GM12878 (cell line): ENCODE measurements at places on chromosomes 2 and 18.

GRCh38 chr2:238387332-238387731 is 39.4 kb upstream of the ASB1 start:
- no peaks in the 10 kb centered on the region for H3K36me3 ChIP-seq
- H3K27me3 ChIP-seq: no peaks in the 10 kb centered on the region
- H3K4me3 ChIP-seq: no peak overlapping the region
- DNase-seq: no peak
- no peak overlapping the region for H3K27ac ChIP-seq

DNA sequence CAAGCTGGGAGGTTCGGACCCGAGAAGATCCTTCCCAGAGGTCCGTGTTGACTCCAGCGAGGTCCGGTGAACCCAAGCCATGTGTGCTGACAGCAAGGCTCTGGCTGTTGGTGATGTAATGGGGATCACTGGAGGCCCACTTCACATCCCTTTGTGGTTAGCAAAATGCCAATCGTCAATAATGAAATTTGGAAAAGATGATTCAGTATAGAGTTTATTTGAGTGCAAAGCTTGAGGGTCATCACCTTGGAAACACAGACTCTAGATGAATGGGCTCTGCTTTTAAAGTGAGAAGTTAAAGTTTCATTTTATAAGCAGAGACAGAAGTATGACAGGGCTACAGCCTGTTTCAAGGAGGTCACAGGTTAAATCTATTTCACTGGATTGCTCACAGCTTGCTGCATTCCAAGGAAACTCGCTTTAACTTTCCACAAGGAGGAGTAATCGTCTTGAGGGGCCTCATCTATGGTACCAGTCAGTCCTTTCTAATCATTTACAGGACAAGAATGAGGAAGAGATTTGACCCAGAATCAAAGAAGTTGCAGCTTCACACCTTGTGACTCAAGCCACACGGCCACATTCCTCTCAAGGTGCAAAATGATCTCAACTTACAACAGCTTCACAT is 140.5 kb downstream of the TPO start:
- H3K36me3 ChIP-seq: no peaks in the 10 kb centered on the region
- DNase-seq: no peak
- H3K4me3 ChIP-seq: no peak overlapping the region
- H3K27me3 ChIP-seq: no peaks in the 10 kb centered on the region

DNA sequence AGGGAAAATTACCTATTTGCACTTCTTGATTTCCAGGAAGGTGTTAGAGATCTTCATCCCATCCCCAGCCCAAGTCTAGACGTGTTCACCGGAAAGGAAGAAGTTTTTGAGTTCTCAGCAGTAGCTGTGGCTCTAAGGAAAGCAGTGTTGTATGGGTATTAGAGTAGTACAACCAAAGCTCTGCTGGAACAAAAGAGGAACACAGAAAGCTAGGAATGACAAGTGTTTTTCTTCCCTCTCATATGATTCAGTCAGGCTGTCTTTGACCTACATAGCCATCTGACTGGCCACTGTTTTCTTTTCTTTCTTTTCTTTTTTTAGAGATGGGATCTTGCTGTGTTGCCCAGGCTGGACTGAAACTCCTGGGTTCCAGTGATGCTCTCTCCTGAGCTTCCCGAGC is 82.7 kb upstream of the SLC39A10 start:
- H3K4me1 ChIP-seq: no peaks in the 10 kb centered on the region; the same call in 1 of the 2 replicates
- H3K4me3 ChIP-seq: no peak overlapping the region
- no peaks in the 10 kb centered on the region for H3K27me3 ChIP-seq
- no peak overlapping the region for H3K27ac ChIP-seq
- no peak for DNase-seq

GRCh38 chr2:241720099-241720498 is 14.3 kb upstream of the D2HGDH start:
- no peaks in the 10 kb centered on the region for H3K4me1 ChIP-seq
- no peak for DNase-seq
- H3K27me3 ChIP-seq: no peaks in the 10 kb centered on the region
- no peak overlapping the region for H3K4me3 ChIP-seq
- H3K27ac ChIP-seq: no peak overlapping the region

- DNase-seq: no peak
- no peak overlapping the region for H3K27ac ChIP-seq
- H3K27me3 ChIP-seq: no peaks in the 10 kb centered on the region
- no peaks in the 10 kb centered on the region for H3K4me1 ChIP-seq
Observed at GRCh38 chr18:36942264-36942663, 113.3 kb downstream of the KIAA1328 start.

DNA sequence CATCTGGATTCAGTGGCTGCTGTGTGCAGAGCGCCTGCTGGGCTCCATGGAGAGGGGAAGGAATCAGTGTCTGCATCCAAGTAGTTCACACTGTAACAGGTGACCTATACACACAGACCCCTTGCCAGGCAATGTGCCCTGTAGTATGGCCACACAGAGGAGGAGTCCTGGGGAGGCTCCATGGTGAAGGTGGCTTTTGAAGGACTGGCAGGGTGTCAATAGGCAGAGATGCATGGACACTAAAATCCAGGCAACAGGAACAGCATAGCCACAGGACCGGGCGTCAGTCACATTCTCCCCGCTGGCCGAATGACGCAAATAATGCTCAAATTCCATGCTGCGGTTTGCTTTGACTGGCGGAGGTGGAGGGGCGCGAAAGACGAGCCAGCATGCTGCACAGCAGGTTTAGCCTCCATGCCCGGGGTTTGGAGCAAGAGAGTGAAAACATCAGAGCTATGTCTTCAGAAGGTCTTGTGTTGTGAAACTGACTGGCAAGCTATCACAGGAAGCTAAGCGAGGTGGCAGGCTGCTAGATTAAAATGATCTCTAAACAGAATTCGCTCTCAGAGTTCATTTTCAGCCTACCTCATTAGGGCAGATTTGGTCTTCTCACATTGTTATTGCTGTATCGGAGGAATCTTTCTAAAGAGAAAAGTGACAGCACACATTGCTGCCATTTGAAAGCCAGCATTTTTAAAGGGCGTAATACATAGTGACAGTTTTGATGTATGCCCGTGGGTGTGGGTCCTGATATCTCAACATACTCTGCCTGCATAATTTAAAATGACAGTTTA is 1.2 kb upstream of the CHMP1B start:
- no peaks in the 10 kb centered on the region for H3K36me3 ChIP-seq
- H3K27me3 ChIP-seq: no peaks in the 10 kb centered on the region; the same call in 1 of the 2 replicates

DNA sequence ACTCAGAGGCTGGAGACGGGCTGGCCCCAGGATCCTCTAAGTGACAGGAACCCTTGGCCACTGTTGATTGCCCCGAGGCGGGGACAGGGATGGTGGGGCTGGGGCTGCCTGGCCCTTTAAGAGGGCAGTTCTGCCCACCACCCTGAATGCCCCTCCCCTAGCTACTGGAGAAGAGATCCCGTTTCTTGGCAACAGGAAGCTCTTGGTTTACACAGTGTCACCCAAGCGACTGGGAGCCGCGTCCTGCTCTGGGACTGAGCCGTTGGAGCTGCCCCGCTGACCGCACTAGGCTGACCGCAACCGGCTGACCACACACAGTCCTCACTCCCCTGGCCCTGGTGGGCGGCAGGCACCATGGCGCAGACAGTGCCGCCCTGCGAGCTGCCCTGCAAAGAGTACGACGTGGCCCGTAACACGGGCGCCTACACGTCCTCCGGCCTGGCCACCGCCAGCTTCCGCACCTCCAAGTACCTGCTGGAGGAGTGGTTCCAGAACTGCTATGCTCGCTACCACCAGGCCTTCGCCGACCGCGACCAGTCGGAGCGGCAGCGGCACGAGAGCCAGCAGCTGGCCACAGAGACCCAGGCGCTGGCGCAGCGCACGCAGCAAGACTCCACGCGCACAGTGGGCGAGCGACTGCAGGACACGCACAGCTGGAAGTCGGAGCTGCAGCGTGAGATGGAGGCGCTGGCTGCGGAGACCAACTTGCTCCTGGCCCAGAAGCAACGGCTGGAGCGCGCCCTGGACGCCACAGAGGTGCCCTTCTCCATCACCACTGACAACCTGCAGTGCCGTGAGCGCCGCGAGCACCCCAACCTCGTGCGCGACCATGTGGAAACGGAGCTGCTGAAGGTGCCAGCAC is at the start of gene TEKT4:
TEKT4 (plus strand) TSS at position 205 of the 862 bp plus-strand sequence; CDS start at position 355, 150 bp downstream.
- H3K27ac ChIP-seq: no peak within 1 kb of the TSS
- no peak for DNase-seq
- no peaks in the 10 kb centered on the region for H3K36me3 ChIP-seq
- no peaks in the 10 kb centered on the region for H3K4me1 ChIP-seq
- H3K4me3 ChIP-seq: no peak within 1 kb of the TSS
- no peaks in the 10 kb centered on the region for H3K27me3 ChIP-seq

DNA sequence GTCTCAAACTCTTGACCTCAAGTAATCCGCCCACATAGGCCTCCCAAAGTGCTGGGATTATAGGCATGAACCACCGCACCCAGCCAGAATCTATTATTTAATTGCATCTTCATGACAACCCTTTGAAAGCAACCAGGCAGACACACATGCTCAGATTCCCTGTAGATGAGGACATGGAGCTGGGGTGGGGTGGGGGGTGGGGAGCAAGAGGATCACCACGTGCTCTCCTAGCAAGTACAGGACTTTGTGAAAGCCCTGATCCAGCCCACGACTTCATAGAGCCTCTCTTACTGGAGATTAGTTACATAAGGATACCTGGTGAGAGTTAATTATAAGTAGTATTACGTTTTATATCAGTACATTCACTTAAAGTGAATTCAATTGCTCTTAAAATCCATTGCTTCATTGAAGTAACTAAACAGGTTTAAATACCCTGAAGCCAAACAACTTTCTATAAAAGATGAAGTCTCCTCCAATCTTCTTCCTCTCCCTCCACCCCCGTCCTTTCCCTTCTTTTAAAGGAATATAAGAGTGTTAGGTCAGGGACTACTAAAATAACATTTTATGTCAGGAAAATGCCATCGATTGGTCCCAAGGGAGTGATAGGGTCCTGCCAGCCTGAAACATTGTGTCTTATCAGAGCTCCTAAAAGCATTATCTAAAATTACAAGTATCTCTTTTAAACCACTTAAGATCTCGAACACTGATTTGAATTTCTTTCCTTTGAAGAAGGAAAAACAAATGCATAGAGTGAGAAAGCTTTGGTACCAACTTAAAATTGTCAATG is 123.9 kb downstream of the EPHA4 start:
- H3K27me3 ChIP-seq: no peaks in the 10 kb centered on the region
- H3K36me3 ChIP-seq: no peaks in the 10 kb centered on the region
- H3K4me1 ChIP-seq: no peaks in the 10 kb centered on the region
- no peak for DNase-seq
- no peak overlapping the region for H3K4me3 ChIP-seq

GRCh38 chr2:85601771-85602475 is 575 bp downstream of the TMEM150A start:
- no peak overlapping the region for H3K27ac ChIP-seq
- no peaks in the 10 kb centered on the region; the same call in 1 of the 2 replicates for H3K4me1 ChIP-seq
- no peak for DNase-seq
- H3K36me3 ChIP-seq: no peaks in the 10 kb centered on the region; the same call in none of the 2 replicates

- H3K4me1 ChIP-seq: no peaks in the 10 kb centered on the region
- H3K27me3 ChIP-seq: no peaks in the 10 kb centered on the region
- H3K36me3 ChIP-seq: no peaks in the 10 kb centered on the region
- no peak for DNase-seq
Observed at GRCh38 chr2:136901732-136902131, 136.4 kb downstream of the THSD7B start.

GRCh38 chr2:170737821-170738220 is 22.7 kb downstream of the SP5 start:
- no peak overlapping the region for H3K27ac ChIP-seq
- no peak overlapping the region for H3K4me3 ChIP-seq
- H3K36me3 ChIP-seq: no peaks in the 10 kb centered on the region
- no peaks in the 10 kb centered on the region for H3K4me1 ChIP-seq

DNA sequence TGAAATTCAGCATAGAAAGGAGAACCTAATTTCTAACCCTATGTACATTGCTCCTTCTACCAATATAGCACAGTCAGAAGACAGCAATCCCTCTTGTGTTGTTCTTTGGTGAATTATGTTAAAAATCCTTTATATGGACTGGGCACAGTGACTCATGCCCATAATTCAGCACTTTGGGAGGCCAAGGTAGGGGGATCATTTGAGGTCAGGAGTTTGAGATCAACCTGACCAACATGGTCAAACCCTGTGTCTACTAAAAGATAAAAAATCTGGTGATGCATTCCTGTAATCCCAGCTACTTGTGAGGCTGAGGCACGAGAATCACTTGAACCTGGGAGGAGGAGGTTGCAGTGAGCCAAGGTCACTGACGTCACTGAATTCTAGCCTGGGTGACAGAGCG is 195.6 kb downstream of the TMX3 start:
- DNase-seq: no peak
- H3K4me1 ChIP-seq: no peaks in the 10 kb centered on the region
- no peak overlapping the region for H3K27ac ChIP-seq
- H3K36me3 ChIP-seq: no peaks in the 10 kb centered on the region
- H3K4me3 ChIP-seq: no peak overlapping the region
- no peaks in the 10 kb centered on the region for H3K27me3 ChIP-seq

DNA sequence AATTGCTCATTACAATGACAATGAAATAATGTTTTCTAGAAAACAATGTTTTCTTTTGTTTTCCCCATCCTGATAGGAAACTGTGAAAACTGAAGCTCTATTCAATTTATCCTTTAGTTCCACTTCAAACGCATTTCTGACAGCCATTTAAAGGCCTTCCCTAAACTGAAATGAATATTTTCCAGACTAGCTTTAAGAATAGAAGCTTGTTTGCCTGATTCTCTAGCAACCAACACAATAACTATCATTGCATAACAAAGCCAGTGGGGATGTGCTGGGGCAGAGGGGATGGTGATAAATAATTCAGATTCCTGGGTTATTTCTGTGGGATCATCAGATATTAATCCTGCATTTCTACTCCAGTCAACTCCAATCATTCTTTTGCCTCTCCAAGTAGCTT is 427.1 kb downstream of the RND3 start:
- no peaks in the 10 kb centered on the region for H3K36me3 ChIP-seq
- no peaks in the 10 kb centered on the region for H3K27me3 ChIP-seq
- no peak overlapping the region for H3K27ac ChIP-seq

DNA sequence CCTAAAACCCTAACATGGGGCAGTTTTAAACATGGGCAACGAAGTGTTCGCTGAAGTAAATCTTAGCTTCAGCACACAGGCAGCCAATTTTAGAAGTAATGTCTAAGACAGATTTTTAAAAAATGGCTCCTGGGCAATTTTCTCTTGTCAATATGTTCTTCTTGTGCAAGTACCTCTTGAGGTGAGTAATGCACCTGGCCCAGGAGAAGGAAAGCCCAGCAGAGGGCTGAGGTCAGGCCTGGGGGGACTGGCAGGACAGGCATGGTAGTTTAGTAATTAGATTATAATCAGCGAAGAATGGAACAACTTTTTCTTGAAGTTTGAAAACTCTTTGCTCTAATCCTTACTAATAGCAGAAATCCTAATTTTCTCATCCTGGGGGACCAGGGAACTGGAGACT is 77.6 kb downstream of the SPRED2 start:
- no peak overlapping the region for H3K4me3 ChIP-seq
- DNase-seq: no peak
- H3K27me3 ChIP-seq: no peaks in the 10 kb centered on the region
- H3K36me3 ChIP-seq: no peaks in the 10 kb centered on the region
- H3K27ac ChIP-seq: no peak overlapping the region

GRCh38 chr2:241268716-241269445 is 46.6 kb downstream of the HDLBP start:
- no peak for DNase-seq
- no peak overlapping the region for H3K4me3 ChIP-seq
- H3K27ac ChIP-seq: no peak overlapping the region
- peaks cover 17% of the 10 kb centered on the region for H3K4me1 ChIP-seq
- H3K27me3 ChIP-seq: no peaks in the 10 kb centered on the region

- H3K36me3 ChIP-seq: no peaks in the 10 kb centered on the region
- no peaks in the 10 kb centered on the region for H3K4me1 ChIP-seq
- H3K27ac ChIP-seq: no peak overlapping the region
- no peak for DNase-seq
Observed at GRCh38 chr18:39434223-39434920, 1868.8 kb upstream of the CELF4 start.

GRCh38 chr2:74001121-74001520 is 16.4 kb downstream of the TET3 start:
- H3K36me3 ChIP-seq: peaks cover 12% of the 10 kb centered on the region; the same call in 1 of the 2 replicates
- no peak overlapping the region for H3K27ac ChIP-seq
- H3K4me3 ChIP-seq: peak overlapping the region; percentile 45; the same call in 1 of the 2 replicates
